ELF-1 (cell line): ENCODE measurements at places on chromosomes 16 and 17.

- no peak for DNase-seq
These were observed 144.4 kb downstream of the ZNF18 start for GRCh38 chr17:11852912-11853311.

- no peak for DNase-seq
These were observed 128.9 kb upstream of the PMFBP1 start for GRCh38 chr16:72300892-72301291.

DNA sequence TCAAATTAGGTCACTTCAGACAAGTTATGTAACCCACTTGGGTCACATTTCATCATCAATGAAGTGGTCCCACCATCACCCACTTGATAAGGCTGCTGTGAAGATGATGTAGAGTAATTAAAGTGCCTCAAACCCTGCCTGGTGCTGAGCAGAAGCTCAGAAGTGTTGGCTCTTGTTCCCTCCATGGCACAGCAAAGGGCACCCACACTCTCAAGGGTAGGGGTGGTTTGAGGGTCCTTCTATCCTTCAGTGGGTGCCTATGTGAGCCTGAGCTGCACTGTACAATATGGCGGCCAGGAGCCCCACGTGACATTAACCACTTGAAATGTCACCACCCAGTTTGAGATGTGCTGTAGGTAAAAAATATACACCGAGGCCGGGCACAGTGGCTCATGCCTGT, 71.5 kb downstream of the CYTH1 start:
- no peak for DNase-seq

- no peak for DNase-seq
These were observed 25.1 kb downstream of the UNC13D start for GRCh38 chr17:75819116-75819515.

GRCh38 chr16:2817340-2818271, 569 bp downstream of the PRSS21 start:
- no peak for DNase-seq
